Activated CD4-positive, alpha-beta T cell treated with anti-CD3 and anti-CD28 coated beads for 24 hours (primary cell): ENCODE measurements at places on chromosomes 6 and 20.

DNA sequence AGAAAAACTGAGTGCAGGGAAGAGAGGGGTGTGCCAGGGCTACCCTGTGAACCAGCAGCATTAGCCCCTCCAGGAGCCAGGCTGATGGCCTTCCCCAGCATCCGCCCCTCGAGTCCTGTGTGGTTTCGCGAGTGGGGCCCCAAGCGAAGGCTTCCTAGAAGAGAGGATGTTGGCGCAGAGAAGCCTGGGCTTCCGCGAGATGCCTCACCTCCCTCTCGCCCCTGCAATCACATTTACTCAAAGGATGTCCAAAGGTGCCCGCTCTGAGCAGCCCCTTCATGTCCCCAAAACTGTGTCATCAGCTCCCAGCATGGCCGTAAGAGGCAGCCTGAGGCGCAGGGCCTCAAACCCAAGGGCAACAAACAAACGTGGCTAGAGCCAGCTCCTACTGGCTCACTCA lies 111.7 kb downstream of the PREX1 start:
- DNase-seq, result no peak

DNA sequence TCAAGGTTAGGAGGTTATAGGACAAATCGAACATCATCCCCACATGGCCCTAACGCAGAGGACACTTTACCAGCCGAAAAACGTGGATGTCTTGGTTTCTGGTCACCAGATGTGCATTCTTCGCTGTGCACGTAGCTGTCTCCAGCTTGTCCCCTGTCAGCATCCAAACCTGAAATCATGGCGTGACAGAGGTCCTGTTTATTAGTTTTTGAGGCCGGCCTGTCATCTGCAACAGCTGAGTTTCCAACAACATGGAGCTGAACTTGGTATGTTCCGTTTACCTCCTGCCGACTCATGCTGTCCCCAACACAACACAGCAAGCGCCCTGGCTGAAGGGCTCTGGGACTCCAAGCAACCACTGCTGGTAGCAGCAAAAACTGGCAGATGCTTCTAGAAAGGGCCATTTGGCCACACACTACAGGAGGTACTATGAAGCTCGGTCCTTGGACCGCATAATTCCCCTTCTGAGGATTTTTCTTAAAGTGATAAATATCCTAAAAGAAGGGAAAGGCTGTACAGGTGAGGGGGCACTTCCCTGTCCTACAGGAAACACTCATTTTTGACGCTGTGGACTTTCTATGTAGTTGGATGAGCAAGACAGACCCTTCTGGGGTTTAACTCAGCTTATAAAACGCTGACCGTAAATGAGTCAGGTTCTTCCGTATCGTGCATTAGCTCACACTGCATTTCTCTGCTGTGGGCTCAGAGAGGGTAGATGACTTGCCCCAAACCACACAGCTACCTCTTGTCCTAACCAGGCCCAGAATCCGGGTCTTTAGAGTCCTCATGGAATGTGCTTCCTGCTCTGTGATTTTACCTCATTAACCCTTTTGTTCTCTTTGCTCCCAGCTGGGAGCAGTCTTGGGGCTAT lies 79.7 kb upstream of the NFATC2 start:
- no peak for DNase-seq

DNA sequence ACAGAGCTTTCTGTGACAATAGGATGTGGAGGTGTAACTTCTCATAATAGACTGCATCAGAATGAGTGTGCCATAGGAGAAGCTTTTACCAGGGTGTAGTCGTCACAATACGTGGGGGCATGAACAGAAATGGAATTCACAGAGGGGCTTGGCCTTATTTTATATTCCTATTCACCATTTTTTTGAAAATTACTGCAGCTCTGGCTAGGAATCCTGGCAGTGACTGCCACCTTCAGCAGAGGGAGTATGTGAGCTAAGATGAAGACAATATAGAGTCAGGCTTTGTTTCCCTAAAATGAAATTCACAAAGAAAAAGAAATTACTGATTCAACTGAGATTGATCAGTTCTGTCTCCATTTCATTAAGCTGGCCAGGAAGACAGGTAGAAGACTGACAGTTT lies 13.9 kb downstream of the TOMM6 start:
- no peak for DNase-seq

DNA sequence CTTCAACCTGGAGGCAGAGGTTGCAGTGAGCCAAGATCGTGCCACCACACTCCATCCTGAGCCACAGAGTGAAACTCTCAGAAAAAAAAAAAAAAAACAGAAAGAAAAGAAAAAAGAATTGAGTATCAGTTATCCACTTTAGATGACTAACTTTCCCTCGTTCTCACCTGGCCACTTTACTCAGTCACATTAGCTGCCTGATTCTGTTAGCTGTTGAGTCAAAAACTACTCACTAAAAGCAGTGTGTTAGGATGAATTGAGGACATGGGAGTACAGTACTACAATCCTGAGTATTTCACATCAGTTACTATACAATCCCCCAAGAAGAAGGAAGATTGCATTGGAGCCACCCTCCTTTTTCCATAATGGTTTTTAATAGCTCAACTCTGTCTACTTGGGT lies 114.6 kb downstream of the ADAT2 start:
- DNase-seq, result no peak

DNA sequence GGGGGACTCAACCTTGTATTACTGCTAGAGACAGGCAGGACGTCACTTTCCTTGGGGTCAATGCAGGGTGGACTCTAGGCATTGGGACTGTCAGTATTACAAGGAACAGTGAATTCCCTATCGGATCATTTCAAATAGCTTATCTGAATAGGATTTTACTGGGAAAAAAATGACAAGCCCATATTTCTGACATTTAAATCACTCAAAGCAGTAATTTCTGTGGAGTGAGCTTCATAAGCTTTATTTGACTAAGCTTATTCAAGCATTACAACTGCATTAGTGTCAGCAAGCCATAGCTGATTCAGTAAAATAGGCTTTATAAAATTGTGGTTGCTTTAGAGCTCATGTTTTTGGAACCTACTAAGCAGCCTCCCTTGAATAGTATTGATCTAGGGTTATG lies 44.3 kb downstream of the TRDN start:
- no peak for DNase-seq
